Activated CD4-positive, CD25-positive, alpha-beta regulatory T cell (primary cell): ENCODE measurements at places on chromosomes 2 and 18.

DNA sequence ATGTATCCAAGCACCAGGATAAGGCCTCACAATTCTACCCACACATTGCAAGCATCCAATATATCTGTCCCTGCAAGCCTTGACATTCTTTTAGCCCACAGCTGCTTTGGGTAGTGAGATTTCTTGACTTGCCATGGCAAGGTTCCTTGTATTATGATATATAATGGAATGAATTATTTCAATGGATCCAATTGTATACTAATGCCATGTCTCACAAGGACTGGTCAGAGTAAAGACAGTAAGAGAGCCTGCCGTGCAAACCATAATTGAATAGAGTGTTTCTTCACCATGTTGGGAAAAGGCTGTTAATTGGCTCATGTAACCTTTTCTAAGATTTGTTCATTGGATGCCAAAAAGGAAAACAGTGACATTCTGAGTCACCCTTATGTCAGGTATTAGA is 64.3 kb upstream of the RBBP8 start:
- DNase-seq: no peak

- no peak for DNase-seq
Observed at GRCh38 chr2:40287773-40288172, 164.1 kb downstream of the SLC8A1 start.

GRCh38 chr2:3406501-3406900 is 27.0 kb downstream of the TRAPPC12 start:
- no peak for DNase-seq

- DNase-seq: no peak
Observed at GRCh38 chr2:45123521-45124191, 114.4 kb upstream of the SIX2 start.

DNA sequence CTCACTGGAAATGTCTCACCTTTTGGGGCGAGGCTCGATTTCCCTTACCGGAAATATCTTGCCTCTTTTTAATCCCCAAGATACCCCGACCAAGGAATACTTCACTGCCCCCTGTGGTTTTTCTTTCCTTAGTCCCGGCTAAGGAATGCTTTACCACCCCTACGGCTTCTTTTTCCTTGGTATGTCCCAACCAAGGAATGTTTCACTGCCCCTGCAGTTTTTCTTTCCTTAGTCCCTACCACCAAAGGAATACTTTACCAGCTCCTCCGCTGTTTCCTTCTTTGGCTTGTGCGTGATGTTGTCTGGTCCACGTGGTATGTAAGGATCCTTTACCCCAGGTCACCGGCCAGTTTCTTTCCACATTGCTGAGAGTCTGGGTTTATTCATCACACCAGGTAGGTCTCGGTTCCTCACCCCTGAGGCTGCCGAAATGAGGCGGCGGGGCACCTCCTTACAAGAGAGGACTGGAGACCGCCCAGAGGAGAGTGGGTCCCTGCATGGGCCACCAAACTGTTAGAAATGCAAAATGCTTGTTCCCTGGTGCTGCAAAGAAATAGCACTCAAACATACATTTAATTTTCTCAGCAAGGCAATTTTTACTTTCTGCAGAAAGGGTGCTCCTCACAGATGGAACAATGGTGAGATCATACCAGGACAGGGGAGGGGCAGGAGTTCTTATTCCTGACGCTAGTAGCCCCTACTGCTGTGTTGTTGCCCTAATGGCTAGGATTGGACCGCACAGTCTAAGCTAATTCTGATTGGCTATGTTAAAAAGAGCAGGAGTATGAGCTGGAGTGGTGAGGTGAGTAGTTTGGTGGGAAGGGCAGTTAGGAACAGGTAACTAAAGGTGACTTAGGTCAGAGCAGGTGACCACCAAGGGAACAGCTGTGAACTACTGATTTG is 33.4 kb upstream of the CLASP1 start:
- DNase-seq: no peak

- no peak for DNase-seq
Observed at GRCh38 chr2:121084130-121084680, 200.8 kb downstream of the TFCP2L1 start.

DNA sequence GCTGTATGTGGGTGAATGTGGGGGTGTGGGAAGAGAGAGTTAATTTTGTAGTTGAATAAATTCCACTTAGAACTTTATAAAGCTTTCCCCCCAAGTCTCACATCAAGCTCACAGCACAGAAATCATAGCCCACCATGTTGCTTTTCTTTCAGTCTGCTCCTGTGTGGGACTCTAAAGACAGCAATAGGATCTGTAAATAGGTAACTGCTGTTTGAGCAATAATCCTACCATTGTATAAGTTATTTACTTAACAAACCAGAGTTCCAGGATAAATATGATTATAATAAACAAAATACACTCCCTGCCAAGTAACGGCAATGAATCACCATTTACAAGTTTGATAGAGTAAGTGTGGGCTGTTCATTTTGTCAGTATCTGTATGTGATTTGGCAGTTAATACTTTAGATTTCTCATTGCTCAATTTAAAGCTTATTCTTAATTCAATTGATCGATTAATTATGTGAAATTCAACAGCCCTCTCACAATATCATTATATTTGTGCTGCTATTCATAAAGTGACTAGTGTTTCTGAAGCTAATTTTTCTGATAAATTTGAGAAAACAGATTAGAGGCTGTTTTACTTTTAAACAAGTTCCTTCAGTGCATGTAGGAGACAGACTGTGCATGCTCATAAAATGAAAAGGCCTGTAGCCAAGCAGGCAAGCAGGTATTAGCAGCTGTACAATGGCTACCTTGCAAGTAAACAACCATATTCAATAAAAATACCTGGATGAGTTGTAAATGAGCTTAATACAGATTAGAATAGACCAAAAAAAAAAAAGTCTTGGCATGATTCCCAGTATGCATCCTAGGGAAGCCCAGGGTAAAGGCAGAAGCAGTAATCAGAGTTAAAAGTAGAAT is 142.7 kb downstream of the PDE11A start:
- DNase-seq: no peak

- no peak for DNase-seq
Observed at GRCh38 chr2:52074130-52074719, 1042.3 kb upstream of the NRXN1 start.

GRCh38 chr2:204050681-204051080 is 114.1 kb downstream of the ICOS start:
- DNase-seq: no peak

- no peak for DNase-seq
Observed at GRCh38 chr2:112242384-112242783, 12.5 kb downstream of the ZC3H8 start.

DNA sequence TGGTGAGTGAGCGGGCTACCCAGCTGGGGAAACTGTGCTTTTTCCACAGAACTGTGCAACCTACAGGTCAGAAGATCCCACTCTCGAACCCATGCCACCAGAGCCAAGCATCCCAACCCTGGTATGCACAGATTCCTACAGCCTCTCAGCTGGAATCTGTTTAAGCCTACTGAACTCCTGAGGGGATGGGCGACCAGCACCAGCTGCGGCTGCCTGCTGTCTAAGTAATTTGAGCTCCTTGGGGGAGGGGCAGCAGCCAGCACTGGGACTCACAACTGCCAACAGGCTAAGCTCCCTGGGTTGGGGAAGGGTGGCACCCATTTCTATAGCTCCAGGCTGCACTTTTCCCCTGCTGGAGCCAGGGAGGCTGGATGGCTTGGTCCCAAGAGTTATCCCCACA is 11.8 kb downstream of the CYP27C1 start:
- DNase-seq: no peak

GRCh38 chr2:5692561-5693286 is 540 bp downstream of the SOX11 start:
- DNase-seq: no peak
